ENCODE measurements at places on chromosomes 12 and 14. TPM values are rescaled to one million over a fixed set of nuclear protein-coding genes. Genes with fewer than 3 reads are reported as not detected.

Gene RNASE3
- not detected for total RNA-seq

Gene FGF23
- total RNA-seq, result not detected

Gene GPRC5D
- total RNA-seq, result not detected

Gene LRP1-AS
- not detected for total RNA-seq

Gene RNASE2
- 0.14 TPM for total RNA-seq

Gene SLC8A3
- 0.42 TPM for total RNA-seq

Gene CACNA2D4
- total RNA-seq, result 0.17 TPM

Gene RHOJ
- 76.3 TPM for total RNA-seq

Measured in dermis blood vessel endothelial cell (primary cell).